Body of pancreas (tissue), 4 donors: ENCODE measurements at places on chromosomes 2 and 18. TPM values are rescaled to one million over a fixed set of nuclear protein-coding genes. Genes with fewer than 3 reads are reported as not detected.

GRCh38 chr2:197908156-197908555, 103.8 kb downstream of the PLCL1 start:
- no peak for DNase-seq

DNA sequence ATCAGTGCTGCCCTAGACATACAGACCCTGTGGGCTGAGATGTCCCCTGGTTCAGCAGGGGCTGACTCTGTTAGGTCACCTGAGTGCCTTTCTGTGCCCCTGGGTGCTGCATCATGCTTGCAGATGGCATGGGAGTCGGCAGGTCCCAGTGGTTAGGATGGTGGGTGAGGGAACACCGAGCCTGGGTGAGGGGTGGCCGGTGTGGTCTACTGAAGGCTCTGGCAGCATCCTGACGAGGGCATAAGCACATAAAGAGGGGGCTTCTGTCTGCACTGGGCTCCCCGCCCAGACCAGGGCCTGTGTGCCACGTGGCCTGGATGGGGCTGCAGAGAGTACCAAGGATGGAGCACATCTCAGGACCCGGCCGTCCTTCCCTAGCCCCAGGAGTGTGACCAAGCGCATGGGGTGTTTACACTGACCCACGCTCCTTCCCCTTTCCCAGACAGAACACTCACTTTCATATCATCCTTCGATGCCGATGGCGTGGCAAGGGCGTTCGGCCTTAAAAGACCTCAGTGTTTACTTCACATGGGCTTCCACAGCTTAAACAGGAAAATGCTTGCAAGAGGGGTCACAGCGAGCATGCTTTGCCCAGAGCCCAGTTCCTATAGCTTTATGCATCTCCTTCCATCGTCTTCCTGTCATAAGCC, 115.1 kb downstream of the STPG4 start:
- no peak for DNase-seq

DNA sequence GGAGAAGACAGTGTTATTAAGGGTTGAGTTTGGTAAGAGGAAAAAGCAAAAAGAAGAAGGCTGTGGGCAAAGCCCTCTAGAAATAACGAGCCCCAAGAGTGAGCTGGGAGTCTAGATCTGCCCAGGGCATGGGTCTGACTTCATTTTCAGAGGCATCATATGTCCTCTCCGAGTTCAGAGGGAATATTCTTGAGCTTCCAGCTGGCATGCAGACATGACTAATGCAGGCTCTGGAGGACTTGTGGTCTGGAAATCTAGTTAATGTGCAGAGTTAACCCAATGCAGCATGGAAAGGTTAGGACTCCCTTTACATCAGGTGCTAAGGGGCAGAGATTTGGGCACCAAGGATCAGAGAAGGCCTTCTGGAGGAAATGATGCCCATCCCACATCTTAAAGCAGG, 7.3 kb downstream of the ACMSD start:
- DNase-seq, result no peak

DNA sequence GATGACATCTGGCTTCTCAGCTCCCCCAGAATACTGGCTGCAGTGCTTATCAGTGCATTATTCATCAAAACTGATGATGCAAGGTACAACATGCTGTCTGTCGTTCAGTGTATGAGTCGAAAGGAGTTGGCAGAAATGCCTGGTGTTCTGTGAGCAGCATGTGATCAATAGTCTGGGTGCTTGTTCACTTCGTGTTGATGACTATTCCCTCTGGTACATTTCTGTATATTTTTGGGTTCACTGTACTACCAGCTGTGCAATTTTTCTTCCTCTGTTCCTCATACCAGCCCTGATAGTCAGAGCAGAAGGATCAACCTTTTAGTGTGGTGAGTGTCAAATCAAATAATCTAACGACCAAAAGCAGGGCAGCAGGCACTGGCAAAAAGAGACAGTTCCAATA, 59.0 kb upstream of the KLHL14 start:
- no peak for DNase-seq

- no peak for DNase-seq
These were observed 742.6 kb upstream of the HS6ST1 start for GRCh38 chr2:129061069-129061768.

DNA sequence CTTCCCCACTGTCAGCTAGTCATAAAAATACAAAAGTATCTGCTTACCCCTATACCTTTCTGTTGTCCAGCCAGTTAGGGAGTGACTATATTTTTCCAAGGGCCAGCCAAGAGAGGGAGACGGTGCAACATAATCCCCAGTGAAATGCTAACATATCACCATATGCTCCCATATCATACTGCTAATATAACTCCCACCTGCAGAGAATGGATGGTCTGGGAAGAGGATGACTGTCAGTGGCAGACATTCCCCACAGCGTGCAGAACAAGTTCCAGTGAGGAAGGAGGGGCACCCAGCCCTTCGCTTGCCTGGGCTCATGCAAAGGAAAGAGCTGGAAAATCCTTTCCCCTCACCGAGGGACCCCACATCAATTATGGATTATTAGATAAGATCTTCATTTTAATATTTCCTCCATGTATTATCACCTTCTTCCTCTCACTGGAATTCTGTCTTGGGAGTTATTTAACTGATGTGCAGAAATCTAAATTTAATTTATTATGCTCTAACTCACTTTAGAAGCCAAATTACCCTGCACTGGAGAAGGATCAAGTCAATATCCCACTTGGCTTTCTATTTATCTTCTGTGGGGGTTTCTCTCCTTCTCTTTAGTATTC, 135.6 kb downstream of the GALNT14 start:
- DNase-seq, result no peak

DNA sequence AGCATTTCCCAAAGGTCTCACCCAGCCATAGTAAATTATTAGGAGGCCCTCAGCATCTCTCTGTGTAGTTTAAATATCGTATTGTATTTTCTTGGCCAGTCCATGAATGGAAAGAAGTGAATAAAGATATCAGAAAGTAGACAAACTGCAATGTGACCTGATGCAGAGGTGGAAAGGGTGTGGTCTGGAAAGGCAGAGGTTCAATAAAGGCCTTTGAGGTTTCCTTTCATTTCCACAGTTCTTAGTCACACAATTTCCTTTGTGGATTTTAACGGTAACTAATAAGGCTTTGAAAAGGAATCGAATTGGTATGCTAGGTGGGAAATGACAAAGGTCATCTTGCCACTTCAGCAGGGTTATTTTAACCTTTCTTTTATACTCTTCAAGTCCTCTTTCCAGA, 20.1 kb upstream of the WIPF1 start:
- DNase-seq, result no peak

- no peak for DNase-seq
These were observed 1225.8 kb downstream of the SUCLG1 start for GRCh38 chr2:83233326-83233725.

DNA sequence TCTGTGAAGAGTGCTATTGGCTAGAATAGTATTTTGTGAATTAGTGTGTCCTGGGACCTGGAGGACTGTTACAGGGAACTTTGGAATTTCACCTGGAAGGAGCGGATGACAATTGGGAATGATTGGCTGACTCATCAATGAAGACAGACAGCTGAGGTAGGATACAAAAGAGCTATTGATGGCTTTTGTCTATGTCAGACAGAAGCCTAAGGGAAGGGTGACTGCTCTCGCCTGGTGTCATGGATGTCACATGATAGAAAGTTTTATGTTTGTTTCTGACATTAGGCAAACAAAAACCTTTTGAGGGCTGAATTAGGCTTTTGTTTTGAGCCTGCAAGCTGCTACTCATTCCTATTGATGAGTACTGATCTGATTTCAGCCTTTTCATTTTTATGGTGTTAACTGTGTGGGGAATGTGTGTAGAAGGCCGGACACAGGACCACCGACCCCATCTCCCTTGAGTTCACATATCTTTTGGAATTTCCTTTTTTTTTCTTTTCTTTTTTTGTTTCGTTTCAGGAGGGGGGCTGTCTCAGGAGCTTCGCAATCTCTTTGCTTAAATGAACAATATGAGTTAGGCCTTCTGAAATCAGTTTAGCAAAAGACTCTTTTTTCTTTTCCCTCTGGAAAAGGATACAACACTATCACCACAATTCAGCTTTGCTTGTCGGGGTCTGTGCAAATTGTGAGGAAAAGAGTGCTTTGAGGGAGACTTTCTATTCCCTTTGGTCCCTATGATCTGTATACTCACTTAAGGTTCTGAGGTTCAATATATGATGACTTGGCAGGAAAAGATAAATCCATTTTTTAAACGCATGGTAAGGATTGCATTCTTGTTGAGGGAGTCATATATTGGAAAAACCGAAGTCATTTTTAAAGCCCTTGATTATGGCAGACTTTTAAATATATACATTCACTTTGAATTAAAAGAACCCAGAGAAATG, 207.9 kb upstream of the FIGN start:
- DNase-seq, result no peak

- DNase-seq, result no peak
These were observed 100.1 kb upstream of the MCFD2 start for GRCh38 chr2:47015706-47016105.

GRCh38 chr2:109372614-109373013, 241.2 kb downstream of the SEPTIN10 start:
- no peak for DNase-seq

Gene DLX2
- not detected for total RNA-seq

Gene ABCB11
- not detected for total RNA-seq

Gene MYO3B
- 4.7 TPM for total RNA-seq

Gene SMYD1
- not detected for total RNA-seq

Gene TCF7L1
- total RNA-seq, result 2.1 TPM

Gene VWC2L
- not detected for total RNA-seq
